ENCODE measurements at places on chromosomes 11 and 22.
A peak's percentile ranks its signal among the peaks of the same experiment; 100 is the strongest.

DNA sequence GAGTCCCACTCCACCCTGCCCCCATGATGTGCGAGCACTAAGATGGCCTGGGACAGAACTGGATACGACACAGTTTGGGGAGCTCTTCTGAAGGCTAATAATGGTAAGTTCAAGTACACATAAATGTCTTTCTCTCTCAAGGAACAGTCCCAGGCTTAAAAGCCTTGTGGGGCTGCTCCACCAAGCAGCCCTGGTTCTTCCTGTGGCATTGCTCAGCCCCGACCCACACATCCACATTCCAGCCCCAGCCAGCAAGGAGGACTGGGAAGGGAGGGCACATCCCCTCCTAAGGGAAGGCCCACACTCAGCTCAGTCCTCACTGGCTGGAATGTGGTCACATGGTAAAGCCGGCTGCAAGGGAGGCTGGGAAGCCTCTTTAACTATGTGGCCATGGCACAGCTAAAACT is 13.3 kb upstream of the MB start:
- peak; percentile 45 for DNase-seq

GRCh38 chr11:74182635-74183034 is 11.5 kb downstream of the PPME1 start:
- no peak for DNase-seq

DNA sequence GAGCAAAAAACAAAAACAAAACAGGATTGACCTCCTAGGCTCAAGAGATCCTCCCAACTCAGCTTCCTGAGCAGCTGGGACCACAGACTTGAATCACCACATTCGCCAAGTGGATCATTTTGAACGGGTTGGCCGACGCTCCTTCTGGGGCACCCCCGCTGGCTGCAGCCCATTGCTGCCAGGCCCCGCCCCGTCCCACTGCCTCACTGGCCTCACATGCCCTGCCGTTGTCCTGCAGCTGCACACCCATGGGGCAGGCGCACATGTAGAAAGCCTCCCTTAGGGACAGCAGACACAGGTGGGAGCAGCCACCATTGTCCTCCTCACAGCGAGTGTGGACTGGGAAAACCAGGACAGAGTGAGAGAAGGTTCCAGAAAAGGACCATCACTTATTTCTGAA is 154.5 kb downstream of the CRYBB2 start:
- no peak for DNase-seq

DNA sequence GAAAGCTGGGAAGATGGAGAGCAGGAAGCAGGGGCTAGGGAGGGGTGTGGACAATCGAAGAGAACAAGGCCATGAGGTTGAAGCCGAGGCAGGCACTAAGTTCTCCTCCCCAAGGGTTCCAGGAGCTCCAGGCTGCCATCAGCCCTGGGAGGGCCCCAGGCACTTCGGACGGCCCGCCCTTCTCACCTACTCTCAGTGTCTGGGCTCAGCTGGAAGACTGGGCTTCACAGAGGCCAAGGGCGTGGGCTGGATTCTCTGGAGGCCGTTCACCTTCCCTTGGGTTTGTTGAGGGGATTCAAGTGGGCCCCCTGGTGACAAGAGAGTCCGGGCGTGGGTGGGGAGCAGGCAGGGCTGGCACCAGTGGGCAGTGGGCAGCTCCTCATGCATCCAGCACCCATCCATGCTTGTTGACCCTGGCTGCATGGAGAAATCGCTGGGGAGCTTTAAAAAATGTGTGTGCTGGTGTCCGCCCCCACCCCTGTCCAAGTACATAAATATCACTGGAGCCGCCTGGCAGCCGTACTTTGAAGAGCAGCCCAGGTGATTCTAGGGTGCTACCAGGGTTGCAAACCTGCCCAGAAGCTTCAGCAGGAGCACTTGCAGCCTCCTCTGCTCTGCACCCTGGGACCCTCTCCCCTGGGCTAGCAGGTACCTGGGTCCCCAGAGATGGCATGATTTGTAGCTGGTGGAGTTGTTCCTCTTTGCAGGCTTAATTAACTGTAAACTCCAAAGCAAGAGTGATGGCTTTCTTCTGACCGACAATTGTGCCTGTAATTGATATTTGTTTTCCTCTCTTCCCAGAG is 74.3 kb downstream of the RTL6 start:
- no peak for DNase-seq

DNA sequence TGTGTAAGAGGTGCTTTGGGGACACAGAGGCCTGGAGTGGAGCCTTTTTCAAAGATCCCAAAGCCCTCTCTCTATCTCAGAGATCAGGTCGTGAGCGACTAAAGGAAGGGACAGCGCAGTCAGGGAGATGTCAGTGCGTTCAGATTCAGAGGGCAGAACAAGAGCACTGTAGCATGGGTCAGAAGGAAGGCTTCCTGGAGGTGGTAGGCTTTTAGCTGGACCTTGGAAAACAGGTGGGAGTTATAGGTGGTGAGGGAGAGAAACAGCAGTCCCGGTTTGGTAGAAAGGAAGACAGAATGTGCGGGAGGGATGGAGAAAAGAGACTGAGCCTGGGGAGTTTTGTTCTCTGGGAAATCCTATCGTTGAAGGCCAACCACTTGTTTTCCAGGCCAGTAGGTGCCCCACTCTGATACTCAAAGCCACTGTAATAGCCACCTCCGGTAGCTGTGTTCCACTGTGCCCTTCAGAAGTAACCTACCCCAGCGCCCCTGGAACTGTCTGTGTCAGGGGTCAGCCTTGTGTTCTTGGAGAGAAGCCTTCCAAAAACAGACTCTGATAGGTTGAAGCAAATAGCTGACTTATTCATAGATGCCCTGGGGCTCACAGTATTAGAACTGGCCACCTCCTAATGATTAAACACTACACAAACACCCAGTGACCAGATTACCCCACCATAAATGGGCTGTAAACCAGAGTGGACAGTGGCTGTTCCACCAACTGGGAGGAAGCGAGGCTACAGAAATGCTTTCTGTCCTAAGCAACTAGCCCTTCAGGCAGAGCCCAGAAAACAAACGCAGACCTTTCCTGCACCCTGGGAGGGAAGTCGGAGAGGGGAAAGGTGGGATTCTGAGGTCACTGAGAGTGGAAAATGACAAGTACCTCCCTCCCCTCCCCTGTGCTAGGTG is 157.7 kb downstream of the DBX1 start:
- DNase-seq = no peak

GRCh38 chr11:3138178-3139085 is 26.7 kb downstream of the OSBPL5 start:
- no peak for DNase-seq

DNA sequence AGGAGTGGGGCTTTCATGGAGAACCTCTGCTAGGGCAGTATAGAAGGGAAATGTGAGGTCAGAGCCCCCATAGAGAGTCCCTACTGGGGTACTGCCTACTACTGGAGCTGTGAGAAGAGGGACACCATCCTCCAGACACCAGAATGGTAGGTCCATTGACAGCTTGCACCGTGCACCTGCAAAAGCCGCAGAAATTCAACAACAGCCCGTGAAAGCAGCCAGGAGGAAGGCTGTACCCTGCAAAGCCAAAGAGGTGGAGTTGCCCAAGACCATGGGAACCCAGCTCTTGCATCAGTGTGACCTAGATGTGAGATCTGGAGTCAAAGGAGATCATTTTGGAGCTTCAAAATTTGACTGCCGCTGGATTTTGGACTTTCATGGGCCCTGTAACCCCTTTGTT is 245.6 kb downstream of the TENM4 start:
- DNase-seq = no peak

DNA sequence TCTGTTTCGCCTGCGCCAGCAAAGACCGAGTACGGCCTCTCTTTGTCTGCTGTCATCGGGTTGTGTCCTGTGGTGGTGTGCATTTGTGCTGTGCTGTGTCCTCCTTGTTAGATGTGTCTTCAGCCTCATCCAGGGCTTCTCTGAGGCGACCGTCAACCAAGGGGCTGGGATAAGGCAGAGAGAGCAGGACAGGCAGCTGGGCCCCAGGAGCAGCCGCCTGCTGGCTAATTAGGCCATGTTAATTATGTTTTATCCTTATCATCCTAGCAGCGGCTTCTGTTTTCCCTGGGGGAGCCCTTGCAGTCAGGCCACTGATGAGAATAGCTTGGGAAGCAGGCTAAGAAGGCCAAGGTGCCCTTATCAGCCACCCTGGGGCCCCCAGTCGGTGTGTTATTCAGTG is 40.7 kb upstream of the TTC12 start:
- DNase-seq = no peak

- DNase-seq = peak; percentile 54
Observed at GRCh38 chr11:17790453-17790852, 55.9 kb downstream of the KCNC1 start.

DNA sequence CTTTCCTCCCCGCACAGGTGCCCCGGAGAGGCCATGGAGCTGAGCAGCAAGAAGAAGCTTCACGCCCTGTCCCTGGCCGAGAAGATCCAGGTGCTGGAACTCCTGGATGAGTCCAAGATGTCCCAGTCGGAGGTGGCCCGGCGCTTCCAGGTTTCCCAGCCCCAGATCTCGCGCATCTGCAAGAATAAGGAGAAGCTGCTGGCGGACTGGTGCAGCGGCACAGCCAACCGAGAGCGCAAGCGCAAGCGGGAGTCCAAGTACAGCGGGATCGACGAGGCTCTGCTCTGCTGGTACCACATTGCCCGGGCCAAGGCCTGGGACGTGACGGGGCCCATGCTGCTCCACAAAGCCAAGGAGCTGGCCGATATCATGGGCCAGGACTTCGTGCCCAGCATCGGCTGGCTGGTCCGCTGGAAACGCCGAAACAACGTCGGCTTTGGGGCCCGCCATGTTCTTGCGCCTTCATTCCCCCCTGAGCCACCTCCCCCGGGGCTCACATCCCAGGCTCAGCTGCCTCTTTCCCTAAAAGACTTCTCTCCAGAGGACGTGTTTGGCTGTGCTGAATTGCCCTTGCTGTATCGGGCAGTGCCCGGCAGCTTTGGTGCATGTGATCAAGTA is 1.3 kb downstream of the TIGD3 start:
- peak; percentile 36 for DNase-seq

DNA sequence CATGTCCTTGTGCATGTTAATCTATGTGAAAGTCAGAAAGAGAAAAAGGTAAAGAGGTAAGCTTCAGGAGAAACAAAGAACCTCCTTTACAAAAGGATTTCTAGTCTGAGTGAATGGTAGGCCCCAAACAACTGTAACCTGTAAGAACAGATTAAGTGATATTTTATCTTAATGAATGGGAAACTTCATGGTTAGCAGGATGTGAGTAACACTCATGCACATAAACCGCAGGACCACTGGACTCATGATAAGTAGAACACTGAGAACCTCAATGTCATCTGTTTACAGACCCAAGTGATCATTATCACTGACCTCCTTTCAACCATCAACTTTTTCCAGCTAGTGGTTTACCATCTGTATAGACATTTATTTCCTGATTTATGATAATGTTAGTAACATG is 19.9 kb downstream of the OR8G5 start:
- DNase-seq = peak; percentile 84

GRCh38 chr11:17649261-17649660 is 70.1 kb upstream of the MYOD1 start:
- no peak for DNase-seq

DNA sequence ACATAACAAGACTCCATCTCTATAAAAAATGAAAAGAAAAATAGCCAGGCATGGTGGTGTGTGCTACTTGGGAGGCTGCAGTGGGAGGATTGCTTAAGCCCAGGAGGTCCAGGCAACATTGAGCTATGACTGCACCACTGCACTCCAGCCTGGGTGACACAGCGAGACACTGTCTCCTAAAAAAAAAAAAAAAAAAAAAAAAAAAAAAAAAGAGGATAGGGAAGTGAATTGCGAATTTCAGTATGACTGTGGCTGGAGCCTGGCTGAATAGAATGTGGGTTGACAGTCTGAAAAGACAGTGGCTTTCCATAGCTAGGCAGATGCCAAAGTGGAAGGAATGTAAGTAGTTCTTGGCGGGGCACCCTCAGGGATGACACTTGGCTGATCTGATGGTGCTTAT is 6.4 kb upstream of the LDHAL6A start:
- DNase-seq = no peak

GRCh38 chr11:72338741-72339140 is 94.8 kb upstream of the PHOX2A start:
- DNase-seq = no peak

GRCh38 chr11:78714539-78714938 is 139.9 kb upstream of the NARS2 start:
- no peak for DNase-seq

- no peak for DNase-seq
Observed at GRCh38 chr11:98423933-98424332, 596.8 kb upstream of the CNTN5 start.

- DNase-seq = no peak
Observed at GRCh38 chr22:26857169-26857568, 199.8 kb downstream of the MIAT start.

DNA sequence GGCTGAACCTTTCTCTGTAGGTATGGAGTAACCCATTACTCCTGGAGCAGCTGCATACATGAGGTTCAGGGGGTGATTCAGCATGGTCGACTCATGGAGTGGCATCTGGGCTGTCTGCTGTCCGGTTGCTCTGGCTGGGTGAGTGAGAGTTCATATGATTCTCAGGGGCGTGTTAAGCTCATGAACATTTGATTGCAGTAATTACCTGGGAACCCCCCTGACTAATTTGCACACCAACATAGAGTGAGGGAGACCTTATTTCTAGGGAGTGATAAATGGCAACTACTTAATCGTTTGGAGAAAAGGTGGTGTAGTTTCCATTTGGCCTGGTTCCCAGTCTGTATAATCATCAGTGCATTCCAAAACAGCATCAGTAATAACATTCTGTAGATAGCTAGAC is 661.9 kb downstream of the ETS1 start:
- DNase-seq = peak; percentile 23

- peak; percentile 40 for DNase-seq
Observed at GRCh38 chr22:37462983-37463382, 23.2 kb downstream of the MFNG start.

DNA sequence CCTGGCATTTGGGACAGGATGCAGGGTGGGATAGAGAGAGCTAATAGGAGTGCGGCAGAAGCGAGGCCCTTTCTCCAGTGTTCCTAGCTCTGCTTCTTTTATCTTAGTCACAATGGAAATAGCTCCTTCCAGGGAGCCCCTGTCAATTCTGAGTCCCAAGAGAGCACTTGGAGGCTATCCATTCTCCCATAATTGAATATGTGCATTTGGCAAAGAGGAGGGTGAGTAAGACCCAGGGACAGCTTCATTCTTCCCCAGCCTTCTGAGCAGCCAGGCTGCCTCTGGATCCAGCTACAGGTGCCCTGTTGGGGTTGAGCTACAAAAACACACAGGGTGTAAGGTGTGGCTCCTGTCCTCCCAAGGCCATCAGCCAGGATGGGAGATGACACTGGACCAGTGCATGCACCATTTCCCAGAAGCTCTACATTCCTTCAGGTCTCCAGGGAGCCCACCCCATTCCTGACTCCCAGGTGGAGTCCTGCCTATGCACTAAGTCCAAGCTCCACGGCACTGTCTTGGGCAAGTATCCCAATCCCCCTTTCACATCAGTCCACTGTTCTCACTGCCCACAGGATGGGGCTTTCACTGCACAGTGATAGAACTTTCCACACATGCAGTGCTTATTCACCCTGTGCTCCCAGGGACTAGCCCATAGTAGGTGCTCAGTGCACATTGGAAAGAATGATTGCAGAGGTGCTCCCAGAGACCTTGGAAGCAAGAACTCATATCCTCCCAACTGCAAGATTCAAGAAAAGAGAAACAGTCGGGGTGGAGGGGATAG is 6.2 kb downstream of the MS4A10 start:
- no peak for DNase-seq
